ENCODE measurements at places on chromosomes 5 and 9.

DNA sequence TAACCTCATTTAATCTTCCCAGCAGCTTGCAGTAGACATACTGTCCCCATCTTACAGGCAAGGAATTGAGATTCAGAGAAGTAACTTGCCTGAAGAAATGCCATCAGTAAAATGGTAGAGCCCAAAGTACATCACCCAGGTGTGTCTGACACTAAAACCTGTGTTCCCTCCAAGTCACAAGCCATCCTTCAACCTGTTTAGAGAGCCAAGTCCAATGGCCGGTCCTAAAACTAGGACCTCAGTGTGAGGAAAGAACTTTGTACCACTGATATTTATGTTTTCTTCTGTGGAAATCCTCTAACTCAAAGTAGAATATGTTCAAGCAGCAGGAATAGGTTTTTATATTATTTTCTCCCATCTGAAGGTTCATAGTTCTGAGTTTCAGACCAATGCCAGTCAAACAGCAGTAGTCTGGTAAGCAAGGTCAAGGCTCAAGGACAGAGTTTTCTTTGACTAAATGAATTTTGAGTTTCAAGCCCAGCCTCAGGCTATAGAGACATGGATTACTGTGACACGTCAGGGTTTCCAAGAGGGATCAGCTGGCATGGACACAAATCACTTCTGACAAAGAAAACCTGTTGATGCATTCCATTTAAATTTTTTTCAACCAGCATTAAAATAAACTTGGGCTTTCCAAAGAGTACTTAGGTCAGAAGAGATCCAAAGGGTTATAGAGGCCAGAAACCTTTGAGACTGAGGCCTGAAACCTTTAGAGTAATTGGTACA lies 80.9 kb upstream of the PLPP6 start:
- DNase-seq: no peak

GRCh38 chr5:55924744-55925143 lies 70.0 kb downstream of the IL6ST start:
- DNase-seq: no peak

- DNase-seq: no peak
Observed at GRCh38 chr5:145220481-145220880, 614.7 kb downstream of the PRELID2 start.

GRCh38 chr5:33423018-33423630 lies 17.6 kb upstream of the TARS1 start:
- no peak for DNase-seq

GRCh38 chr5:68543212-68543611 lies 327.7 kb downstream of the PIK3R1 start:
- no peak for DNase-seq

- DNase-seq: no peak
Observed at GRCh38 chr5:58156361-58156760, 303.5 kb downstream of the PLK2 start.

GRCh38 chr9:105850852-105851500 lies 156.6 kb downstream of the TMEM38B start:
- DNase-seq: no peak

DNA sequence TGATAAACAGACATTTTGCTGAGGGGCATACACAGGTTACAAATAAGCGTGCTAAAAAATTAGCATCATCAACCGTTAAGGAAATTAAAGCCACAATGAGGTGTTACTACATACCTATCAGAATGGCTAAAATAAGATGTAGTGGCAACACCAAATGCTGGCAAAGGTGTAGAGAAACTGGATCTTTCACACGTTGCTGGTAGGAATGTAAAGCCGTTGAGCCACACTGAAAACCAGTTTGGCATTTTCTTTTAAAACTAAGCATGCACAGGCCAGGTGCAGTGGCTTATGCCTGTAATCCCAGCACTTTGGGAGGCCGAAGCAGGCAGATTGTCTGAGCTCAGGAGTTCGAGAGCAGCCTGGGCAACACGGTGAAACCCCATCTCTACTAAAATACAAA lies 67.0 kb upstream of the SYK start:
- no peak for DNase-seq

DNA sequence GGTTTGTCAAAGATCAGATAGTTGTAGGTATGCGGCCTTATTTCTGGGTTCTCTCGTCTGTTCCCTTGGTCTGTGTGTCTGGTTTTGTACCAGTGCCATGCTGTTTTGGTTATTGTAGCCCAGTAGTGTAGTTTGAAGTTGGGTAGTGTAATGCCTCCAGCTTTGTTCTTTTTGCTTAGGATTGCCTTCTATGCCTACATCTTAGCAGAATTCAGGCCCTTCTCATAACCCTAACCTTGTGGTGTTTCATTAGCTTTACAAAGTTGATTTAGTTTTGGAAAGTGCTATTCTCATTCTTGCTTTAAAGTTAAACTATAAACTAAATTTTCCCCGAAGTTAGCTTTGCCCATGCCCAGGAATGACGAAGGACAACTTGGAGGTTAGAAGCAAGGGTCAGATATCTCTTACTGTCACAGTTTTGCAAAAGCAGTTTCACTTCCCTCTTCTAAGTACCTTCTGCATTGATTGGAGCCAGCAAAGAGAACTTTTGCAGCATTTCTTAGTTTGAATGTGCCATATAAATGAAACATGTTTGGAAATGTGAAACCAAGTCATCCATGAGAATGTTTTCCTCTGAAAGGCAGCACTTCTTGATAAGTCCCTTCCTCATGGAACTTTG lies 274.3 kb upstream of the DMRT1 start:
- DNase-seq: no peak

- no peak for DNase-seq
Observed at GRCh38 chr9:99296291-99296951, 74.3 kb downstream of the SEC61B start.

DNA sequence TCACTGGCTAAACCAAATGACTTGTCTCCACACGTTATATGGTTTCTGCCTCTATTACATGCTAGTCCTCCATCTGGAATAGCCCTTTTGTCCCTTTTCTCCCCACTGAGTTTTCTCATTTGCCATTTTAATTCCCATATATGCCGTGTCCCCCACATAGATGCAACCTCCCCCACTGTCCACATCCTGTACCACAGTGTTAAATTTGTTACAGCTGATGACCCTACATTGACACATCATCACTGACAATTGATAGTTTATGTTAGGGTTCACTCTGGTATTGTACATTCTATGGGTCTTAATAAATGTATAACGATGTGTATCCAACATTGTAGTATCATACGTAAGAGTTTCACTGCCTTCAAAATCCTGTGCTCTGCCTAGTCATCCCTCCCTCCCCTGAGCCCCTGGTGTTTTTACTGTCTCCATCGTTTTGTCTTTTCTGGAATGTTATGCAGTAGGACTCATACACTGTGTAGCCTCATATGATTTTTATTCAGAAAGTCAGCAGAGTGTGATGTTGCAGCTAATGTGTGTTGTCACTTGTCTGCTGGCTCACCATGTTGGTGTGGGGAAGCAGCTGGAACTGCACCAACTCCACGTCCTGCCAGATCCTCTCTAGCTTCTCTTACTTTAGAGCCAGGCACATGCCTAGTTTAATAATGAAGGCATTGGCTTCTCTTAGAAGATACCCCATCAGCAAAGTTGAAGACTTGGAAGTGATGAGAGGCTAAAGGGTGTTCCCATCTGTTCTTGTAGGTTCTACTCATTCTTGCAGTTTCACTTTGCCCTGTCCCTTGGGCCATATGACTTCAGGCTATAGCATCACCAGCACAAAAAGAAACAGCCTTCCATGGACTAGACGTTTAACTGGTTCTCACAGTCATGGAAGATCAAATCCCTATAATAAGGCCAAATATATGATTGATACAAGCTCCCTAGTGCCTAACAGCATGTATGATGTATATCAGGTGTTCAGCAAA lies 30.2 kb downstream of the LRRC70 start:
- DNase-seq: no peak

- DNase-seq: no peak
Observed at GRCh38 chr9:16090907-16091629, 538.2 kb downstream of the CCDC171 start.

GRCh38 chr5:139752506-139753473 lies 42.8 kb upstream of the PSD2 start:
- DNase-seq: peak; percentile 28

DNA sequence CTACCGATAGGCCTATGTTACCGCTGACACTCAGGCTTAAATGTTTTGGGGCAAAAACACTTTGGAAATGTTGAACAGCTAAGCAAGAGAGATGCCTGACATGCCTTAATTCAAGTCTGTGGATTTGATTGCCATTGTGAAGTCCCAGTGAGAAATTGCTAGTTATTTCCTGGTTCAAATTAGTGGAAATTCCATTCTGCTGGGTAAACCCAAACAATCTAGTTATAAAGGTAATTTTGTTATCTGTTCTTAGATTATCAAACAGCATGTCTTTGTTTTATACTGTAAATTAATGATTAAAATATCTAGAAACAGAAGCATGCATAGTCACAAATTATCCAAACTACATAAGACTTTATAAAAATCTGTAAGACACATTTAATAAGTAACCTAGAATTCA lies 96.6 kb downstream of the PJA2 start:
- DNase-seq: no peak

- DNase-seq: no peak
Observed at GRCh38 chr9:98929071-98929470, 14.6 kb upstream of the COL15A1 start.

DNA sequence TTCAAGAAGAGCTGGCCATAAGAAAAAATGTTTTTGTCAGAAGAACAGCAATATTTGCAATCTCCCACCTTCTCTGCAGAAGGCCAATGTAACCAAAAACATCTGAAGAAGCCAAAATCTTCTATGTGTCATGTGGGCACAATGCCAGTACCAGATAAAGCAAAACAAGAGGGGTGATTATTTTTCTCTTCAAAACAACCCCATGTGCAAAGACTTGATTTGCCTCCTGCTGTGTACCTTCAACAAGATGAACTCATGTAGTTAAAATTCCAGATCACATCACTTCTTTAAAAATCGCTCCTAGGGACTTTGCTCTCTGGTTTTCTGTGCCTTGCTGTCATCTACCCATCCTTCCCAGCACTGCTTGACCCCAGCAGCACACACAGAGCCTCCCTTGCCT lies 134.0 kb upstream of the MAP3K1 start:
- DNase-seq: no peak

DNA sequence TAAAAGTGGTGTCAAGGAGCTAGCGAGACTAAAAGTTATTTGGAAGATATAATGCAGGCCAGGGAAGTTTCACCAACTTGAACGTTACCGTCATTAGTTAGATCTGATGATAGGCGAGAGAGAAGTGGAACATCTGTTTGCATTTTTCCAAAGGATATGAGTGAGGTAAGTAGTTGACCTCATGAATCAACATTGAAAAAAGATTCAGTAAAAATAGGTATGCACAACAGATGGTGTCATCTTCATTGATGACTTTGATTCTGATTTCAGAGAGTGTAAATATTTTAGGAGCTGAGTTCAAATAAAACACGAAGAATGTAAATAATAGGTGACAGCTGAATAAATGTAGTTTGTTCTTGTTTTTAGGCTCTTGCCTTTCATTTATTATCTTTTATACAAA lies 998.9 kb upstream of the CDH6 start:
- no peak for DNase-seq

DNA sequence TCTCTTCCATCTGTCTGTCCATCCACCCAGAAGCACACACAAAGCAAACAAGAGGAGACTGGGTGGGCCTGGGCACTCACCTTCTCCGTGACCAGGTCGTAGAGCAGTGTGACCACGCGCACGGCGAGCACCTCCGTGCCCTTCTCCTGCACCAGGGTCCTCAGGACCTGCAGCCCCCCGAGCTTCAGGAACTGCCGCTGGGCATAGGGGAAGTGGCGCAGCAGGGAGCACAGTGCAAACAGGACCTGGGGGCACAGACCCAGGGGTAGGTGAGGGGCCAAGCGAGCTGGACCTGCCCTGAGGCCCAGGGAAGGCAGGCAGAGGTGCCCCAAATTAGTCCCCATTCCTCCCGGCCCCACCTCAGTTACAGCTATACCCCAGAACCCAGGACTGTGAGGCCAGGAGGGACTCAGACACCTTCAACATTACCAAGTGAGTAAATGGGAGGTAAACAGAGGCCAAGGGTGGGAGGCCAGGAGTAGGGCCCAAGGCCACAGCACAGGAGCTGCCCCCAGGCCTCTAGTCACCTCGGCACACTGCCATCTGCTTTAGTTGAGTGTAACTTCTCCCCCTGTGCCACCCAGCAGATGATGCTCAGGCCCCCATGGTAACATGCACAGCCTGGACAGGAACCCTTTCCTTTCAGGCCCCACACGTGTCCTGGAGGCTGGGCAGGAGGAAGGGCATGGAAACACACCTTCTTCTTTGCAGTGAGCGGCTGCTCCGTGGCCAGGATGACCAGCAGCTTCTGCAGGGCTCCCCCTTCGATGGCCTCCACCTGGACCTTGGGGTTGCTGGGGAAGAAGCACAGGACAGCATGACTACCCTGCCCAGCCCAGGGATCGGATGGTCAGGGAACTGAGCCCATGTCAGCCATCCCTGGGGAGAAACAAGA lies 76.2 kb upstream of the LRRTM2 start:
- DNase-seq: no peak

- DNase-seq: no peak
Observed at GRCh38 chr5:171692107-171692506, 93.5 kb upstream of the SMIM23 start.

DNA sequence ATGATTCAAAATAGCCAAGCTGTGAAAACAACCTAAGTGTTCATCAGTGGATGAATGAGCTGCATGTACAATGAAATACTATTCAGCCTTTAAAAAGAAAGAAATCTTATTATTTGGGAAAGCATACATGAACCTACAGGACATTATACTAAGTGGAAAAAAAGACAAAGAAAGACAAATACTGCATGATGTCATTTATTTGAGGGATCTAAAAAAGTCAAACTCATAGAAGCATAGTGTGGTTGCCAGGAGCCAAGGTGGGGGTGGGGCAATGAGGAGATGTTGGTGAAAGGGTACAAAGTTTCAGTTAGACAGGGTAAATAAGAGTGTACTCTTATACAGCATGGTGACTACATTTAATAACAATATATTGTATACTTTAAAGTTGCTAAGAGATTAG lies 261.5 kb downstream of the PARP8 start:
- no peak for DNase-seq

GRCh38 chr5:78569441-78569840 lies 79.1 kb downstream of the LHFPL2 start:
- DNase-seq: no peak

- DNase-seq: no peak
Observed at GRCh38 chr5:90551376-90551775, 7.2 kb upstream of the ADGRV1 start.

Data from activated CD4-positive, alpha-beta T cell treated with anti-CD3 and anti-CD28 coated beads, Interleukin-2, amount 50 U/mL, for 48 hours (primary cell).